Fibroblast of lung (primary cell): ENCODE measurements at places on chromosomes 5 and 9.

GRCh38 chr9:86589273-86589672 is 235.1 kb upstream of the TUT7 start:
- no peak for DNase-seq

GRCh38 chr9:20314981-20315380 is 307.3 kb downstream of the MLLT3 start:
- no peak for DNase-seq

- DNase-seq, result no peak
Observed at GRCh38 chr9:124709292-124709690, 61.8 kb downstream of the NR6A1 start.

- DNase-seq, result no peak
Observed at GRCh38 chr5:168464214-168464613, 22.1 kb upstream of the RARS1 start.

- DNase-seq, result no peak
Observed at GRCh38 chr5:169874621-169875020, 105.7 kb downstream of the INSYN2B start.

DNA sequence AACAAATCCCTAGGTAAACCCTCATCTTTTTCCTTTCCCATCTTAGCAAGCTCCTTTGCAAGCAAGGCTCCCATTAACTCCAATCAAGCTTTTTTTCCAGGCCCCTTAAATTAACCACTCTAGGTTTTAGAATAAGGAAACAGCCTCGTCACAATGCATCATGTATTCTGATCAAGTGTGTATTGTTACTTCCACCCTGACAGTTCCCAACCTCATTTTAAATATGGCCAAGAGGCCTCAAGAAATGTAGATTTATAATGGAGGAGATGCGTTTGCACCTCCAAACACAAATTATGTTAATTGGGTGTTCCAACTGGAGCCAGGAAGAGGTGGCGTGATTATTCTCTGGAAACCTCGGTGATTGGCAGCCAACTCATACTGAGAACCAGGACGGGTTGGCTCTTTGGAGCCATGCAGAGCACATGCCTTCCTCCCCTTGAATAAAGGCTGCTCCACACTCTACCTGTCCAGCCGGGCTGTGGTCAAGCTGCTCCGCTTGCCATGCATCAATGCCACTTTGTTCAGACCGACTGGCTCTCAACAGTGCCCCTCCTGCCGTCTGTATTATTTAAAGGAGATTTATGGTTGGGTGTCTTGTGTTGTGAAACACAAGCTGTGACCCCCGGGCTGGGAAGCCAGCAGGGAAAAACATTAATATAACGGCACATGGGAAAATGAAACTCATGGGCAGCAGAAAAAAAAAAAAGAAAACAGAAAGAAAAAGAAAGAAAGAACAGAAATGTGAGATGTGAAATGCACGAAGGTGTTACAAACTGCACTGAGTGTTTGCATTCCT is 191.1 kb downstream of the EBF1 start:
- DNase-seq, result no peak

DNA sequence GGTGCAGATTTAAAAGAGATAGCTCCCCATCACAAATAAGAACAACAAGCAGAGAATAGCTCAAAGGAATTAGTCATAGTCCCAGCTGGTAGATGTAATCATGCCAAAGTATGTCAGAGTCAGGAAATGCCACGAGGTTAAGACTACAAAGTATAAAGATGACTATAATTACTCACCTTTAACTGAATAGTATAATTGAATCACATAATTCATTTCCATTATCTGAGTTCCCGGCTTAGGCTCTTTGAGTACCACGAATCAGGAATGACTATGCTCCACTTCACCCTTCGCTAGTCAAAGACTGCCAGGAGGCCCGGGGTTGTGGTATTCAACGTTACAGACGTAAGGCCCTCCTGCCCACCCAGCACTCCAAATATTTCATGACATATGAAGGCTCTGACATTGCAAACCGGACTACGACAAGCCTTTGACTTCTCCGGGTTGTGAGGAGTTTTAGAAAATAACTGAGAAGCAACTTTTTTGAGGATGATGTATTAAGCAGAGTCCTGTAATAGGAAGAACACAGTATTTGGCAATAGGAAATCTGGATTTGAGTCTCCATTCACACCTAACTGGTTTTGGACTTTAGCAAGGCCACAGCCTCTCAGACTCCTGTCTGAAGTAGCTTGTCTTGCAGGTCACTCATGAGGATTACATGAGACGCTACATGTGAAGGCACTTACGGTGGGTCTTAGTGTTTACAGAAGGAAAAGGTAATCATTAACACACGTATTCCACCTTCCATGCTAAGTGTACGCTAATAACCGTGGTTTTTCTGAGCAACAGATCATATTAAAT is 64.6 kb downstream of the ENC1 start:
- DNase-seq, result peak; percentile 94
